Activated CD4-positive, alpha-beta memory T cell treated with anti-CD3 and anti-CD28 coated beads, Interleukin-2, amount 10 ng/mL, durations not matched to agents 7 days and 5 days (primary cell): ENCODE measurements at places on chromosomes 1 and 21. TPM values are rescaled to one million over a fixed set of nuclear protein-coding genes. Genes with fewer than 3 reads are reported as not detected.

The CFHR2 gene
- not detected for total RNA-seq

The MNDA gene
- total RNA-seq = not detected

DNA sequence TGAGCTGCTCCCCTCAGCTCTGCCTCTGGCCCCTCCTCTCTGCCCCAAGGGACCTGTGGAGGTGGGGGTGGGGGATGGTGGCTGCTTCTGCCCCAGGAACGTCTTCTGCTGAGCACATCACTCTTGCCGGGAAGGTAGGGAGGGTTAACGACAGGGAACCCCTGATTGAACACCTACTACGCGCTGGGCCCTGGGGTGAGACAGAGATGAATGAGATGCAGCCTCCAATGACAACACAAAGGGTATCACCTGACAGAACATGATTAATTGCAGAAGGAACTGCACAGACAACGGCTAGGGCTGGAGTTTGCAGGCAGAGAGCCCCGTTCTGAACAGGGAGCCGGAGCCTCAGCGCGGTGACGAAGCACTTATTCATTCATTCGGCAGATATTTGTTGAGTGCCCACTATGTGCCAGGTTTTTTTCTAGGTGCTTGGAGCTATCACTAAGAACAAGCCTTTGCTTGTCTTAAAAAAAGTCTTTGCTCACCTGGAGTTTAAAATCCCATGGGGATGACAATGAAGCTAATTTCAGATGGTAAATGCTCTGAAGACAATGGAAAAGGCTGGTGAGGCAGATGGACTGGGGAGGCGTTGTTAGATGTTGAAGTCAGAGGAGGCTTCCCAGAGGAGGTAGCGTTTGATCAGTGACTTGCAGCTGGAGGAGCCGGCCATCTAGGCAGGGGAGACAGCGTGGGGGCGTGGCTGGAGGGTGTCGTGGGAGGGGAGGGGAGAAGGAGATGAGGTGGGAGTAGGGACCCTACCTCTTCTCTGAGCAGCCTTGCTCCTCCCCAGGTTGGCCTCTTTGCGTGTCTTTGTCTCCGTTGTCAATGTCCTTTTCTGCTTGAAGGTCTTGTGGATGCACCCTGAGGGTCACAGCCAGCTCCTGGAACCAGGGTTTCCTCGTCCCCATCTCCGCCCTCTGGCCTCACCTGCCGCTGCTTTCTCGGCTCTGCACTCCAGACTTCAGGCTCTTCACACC, 103.1 kb upstream of the CSF3R start:
- peaks cover under 1% of the 10 kb centered on the region for H3K4me1 ChIP-seq
- peaks cover 20% of the 10 kb centered on the region for H3K27me3 ChIP-seq
- no peak overlapping the region for H3K4me3 ChIP-seq
- H3K36me3 ChIP-seq = no peaks in the 10 kb centered on the region

DNA sequence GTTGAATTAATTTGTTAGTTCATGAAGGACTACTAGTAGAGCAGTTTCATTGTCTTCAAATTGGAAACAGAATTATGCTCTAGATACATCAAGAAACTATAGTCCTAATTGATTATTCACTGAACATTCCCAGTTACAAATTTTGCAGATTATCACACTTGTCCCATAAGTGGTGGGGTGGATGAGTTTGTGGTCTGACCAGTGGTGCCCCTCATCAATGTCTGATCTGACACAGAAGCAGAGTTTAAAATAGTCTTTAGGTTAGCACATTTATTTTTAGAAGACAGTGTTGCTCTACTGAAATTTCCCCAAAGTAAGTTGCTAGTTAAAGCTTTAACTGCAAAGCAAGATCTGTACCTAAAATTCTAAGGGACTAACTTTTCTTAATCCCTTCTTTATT, 42.9 kb downstream of the INKA2 start:
- DNase-seq = no peak
- H3K4me3 ChIP-seq = no peak overlapping the region
- H3K4me1 ChIP-seq = peaks cover 47% of the 10 kb centered on the region
- H3K36me3 ChIP-seq = peaks cover 83% of the 10 kb centered on the region
- no peaks in the 10 kb centered on the region for H3K27me3 ChIP-seq
- no peak overlapping the region for H3K27ac ChIP-seq

GRCh38 chr1:89733748-89734147, 87.1 kb upstream of the LRRC8D start:
- H3K27me3 ChIP-seq = no peaks in the 10 kb centered on the region
- DNase-seq = no peak
- H3K27ac ChIP-seq = no peak overlapping the region
- peaks cover 31% of the 10 kb centered on the region for H3K36me3 ChIP-seq
- H3K4me3 ChIP-seq = no peak overlapping the region

- H3K4me1 ChIP-seq = no peaks in the 10 kb centered on the region
- H3K4me3 ChIP-seq = no peak overlapping the region
- H3K36me3 ChIP-seq = no peaks in the 10 kb centered on the region
- H3K27me3 ChIP-seq = peaks cover 12% of the 10 kb centered on the region
- DNase-seq = no peak
These were observed 33.1 kb upstream of the SRRM1 start for GRCh38 chr1:24609949-24610517.

GRCh38 chr1:2073382-2074230, 23.4 kb downstream of the PRKCZ start:
- H3K36me3 ChIP-seq = peaks cover 11% of the 10 kb centered on the region
- DNase-seq = no peak
- H3K27ac ChIP-seq = no peak overlapping the region
- H3K4me3 ChIP-seq = no peak overlapping the region

DNA sequence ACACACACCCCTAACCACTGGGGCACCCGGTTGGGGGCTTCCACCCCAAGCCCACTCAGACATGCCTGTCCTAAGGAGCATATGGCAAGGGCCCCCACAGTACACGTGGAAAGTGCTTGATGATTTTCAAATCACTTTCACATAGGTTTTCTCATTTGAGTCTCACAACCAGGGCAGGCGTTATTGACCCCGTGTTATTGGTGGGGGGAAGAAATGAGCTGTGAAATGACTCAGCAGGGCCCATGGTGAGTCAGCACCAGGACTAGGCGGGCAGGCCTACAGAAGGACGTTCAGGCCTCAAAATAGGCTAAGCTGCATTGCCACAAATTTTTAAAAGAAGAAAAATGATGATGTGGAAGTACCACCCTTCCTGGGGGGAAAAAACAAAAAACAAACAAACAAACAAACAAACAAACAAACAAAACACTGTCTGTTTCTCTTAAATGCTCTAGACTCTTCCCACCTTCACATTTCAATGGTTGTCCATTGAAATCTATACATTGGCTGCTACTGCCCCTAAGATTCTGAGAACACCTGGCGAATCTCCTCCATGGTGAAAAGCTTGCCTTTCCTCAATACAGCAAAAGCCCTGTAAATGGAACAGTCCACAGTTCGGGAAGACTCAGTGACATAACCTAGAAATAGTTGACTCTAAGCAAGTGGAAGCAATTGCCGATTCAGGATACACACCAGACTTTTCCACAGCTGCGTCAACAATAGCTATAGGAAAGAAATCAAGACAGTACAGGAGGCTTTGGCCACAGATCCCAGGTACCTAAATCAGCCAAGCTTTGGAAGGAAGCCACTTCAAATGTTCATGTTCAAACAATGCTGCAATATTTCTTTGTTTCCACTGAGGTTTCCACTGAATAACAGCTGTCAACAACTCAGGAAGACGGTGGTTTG, 234.7 kb downstream of the TOMM20 start:
- H3K36me3 ChIP-seq = no peaks in the 10 kb centered on the region
- peaks cover 42% of the 10 kb centered on the region for H3K4me1 ChIP-seq
- H3K4me3 ChIP-seq = no peak overlapping the region
- no peak overlapping the region for H3K27ac ChIP-seq
- no peaks in the 10 kb centered on the region for H3K27me3 ChIP-seq
- peak; percentile 41 for DNase-seq
